ENCODE measurements at places on chromosomes 2 and 18. TPM values are rescaled to one million over a fixed set of nuclear protein-coding genes. Genes with fewer than 3 reads are reported as not detected.

- no peak overlapping the region for H3K27ac ChIP-seq
- DNase-seq, result no peak
- H3K36me3 ChIP-seq, result no peaks in the 10 kb centered on the region
- H3K27me3 ChIP-seq, result peaks cover 97% of the 10 kb centered on the region
Observed at GRCh38 chr2:236165842-236166795, 2.1 kb downstream of the GBX2 start.

The DIPK1C gene
- 0.16 TPM for total RNA-seq

DNA sequence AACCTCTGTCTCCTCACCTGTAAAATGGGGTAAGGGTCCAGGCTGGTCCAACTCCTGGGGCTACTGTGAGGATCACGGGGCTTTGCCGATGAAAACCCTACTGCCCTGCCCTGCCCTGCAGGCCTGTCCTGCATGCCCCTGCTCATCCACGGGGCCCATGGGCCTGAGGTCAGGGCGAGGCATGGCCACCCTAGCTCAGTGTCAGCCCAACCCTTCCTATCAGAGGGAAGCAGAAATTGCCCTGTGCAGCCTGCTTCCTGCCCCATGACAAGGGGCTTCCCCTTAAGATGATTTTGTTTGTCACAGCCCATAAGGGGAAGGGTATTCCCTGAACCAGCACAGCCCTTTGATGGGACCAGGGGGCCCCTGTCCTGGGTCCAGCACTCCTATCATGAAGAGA lies 353.6 kb upstream of the ID2 start:
- H3K27me3 ChIP-seq, result no peaks in the 10 kb centered on the region
- H3K27ac ChIP-seq, result no peak overlapping the region
- H3K36me3 ChIP-seq, result no peaks in the 10 kb centered on the region
- no peaks in the 10 kb centered on the region for H3K4me1 ChIP-seq

The CROCC2 gene
- not detected for total RNA-seq

The MC2R gene
- total RNA-seq, result not detected

DNA sequence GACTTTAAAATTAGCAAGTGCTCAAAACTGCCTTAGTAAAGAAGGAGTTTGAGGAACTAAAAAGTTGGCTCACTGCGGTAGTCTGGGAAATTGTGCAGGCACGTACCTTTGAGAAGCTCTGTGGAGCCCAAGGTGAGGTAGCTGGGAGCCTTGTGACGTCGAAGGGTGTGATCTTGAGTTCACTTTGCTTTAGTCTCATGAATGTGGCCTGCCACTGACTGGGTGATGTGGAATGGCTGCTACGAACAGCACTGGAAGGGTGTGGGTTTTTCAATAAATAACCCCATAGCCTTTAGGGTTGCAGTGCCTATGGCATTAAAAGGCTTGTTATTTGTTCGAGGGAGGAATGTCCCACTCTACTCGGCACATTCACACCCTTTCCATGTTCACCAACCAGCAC lies 312.3 kb downstream of the PRKCE start:
- H3K4me3 ChIP-seq, result no peak overlapping the region
- H3K27ac ChIP-seq, result peak overlapping the region; percentile 62
- H3K4me1 ChIP-seq, result no peaks in the 10 kb centered on the region
- no peaks in the 10 kb centered on the region for H3K36me3 ChIP-seq
- no peak for DNase-seq

DNA sequence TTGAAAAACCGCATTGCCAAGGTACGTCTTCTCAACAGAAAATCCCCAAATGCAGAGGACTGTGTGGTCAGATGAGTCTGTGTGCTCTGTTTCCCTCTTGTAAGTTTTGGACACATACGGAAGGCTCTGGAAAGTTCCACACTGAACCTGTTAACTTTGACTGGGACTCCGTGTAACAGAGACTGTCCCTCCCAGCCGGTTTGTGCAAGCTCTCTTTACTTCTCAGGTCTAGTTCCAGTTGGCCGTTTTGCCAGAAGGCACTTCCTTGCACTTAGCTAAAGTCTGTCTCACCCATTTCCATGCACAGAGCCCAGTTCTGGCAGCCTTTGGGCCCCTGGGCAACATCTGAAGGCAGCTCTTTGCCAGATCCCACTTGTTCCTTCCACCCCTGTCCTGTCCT lies 22.0 kb downstream of the EFHD1 start:
- H3K4me1 ChIP-seq, result peaks cover 3% of the 10 kb centered on the region
- H3K27me3 ChIP-seq, result no peaks in the 10 kb centered on the region
- peak; percentile 75 for DNase-seq
- peak overlapping the region; percentile 72 for H3K27ac ChIP-seq
- H3K4me3 ChIP-seq, result no peak overlapping the region
- H3K36me3 ChIP-seq, result no peaks in the 10 kb centered on the region

- H3K36me3 ChIP-seq, result no peaks in the 10 kb centered on the region
- no peak for DNase-seq
- no peak overlapping the region for H3K4me3 ChIP-seq
- H3K27me3 ChIP-seq, result no peaks in the 10 kb centered on the region
- no peaks in the 10 kb centered on the region for H3K4me1 ChIP-seq
Observed at GRCh38 chr2:149562324-149562723, 25.3 kb downstream of the MMADHC start.

GRCh38 chr2:136718273-136718672 lies 47.1 kb upstream of the THSD7B start:
- H3K4me1 ChIP-seq, result no peaks in the 10 kb centered on the region
- DNase-seq, result no peak
- no peaks in the 10 kb centered on the region for H3K27me3 ChIP-seq
- no peaks in the 10 kb centered on the region for H3K36me3 ChIP-seq
- H3K4me3 ChIP-seq, result no peak overlapping the region
- no peak overlapping the region for H3K27ac ChIP-seq

The DSG1 gene
- 22.2 TPM for total RNA-seq

DNA sequence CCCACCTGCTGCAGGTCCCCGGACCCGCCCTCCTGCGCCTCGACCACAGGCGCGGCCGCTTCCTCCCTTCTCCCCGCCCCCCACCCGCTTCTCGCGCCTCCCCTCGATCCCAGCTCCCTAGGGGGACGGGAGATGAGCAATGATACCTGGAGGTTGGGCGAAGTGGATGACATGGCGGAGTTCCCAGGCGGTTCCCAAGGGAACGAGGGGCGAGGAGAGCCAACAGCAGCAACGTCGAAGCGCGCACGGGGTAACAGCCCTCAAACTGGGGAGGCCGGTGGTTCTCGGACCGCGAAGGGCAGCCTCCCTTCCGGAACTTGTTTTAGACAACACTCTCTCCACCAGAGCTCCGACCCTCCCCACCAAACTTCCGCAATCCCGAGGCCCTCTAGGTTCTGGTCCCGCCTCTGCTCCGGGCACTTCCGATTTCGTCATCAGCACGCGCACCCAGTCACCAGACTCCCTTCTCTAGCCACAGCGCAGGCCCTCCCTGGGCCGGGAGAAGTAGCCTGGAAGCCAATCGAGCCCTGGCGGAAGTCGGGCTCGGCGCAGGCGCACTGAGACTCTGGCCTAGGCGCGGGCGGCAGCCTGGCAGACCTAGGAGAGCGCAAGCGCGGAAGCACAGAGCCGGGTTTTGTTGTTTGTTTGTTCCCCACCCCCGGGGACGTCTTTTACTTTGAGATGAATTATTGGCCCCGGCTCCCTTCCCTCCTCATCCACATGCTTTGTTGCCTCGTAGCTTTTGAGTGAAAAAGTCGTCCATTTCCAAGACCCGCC lies at the start of gene VPS4B:
VPS4B (minus strand) TSS at position 390 of the 777 bp plus-strand sequence; CDS start at position 173, 217 bp downstream.
- peak within 1 kb of the TSS; percentile 97 for H3K27ac ChIP-seq
- no peaks in the 10 kb centered on the region for H3K4me1 ChIP-seq
- no peaks in the 10 kb centered on the region for H3K36me3 ChIP-seq
- H3K27me3 ChIP-seq, result no peaks in the 10 kb centered on the region
- peak; percentile 99 for DNase-seq

DNA sequence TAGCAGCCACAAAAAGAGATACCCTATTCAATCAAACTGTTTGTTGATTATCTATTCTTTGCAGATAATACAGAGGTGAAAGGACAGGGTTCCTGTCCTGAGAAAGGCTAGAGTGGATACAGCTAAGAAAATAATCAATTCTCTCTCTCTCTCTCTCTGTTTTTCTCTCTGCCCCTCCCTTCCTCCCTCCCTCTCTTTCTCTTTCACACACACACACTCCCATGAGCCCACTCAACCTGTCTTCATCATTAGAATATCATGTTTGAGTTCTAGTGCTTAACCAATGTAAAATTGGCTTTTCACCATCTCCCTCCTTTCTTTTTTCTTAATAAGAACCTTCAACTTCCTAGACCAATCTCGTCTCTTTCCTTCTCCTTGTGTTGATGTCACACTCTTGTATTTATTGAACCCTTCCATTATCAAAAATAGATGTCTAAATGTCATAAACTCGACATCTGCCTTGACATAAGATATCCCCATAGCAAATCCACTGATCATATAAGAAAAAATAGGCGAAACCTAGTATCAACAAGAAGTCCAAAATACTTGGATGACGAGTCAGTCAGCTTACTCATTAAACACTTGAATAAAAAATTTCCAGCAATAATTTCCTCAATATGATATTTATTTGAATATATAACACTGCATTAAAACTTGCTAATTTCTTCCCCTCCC lies 42.8 kb upstream of the CYTIP start:
- H3K27ac ChIP-seq, result no peak overlapping the region
- no peaks in the 10 kb centered on the region for H3K27me3 ChIP-seq
- no peak overlapping the region for H3K4me3 ChIP-seq
- no peaks in the 10 kb centered on the region for H3K36me3 ChIP-seq
- H3K4me1 ChIP-seq, result no peaks in the 10 kb centered on the region
- no peak for DNase-seq

GRCh38 chr18:47888156-47888555 lies 42.3 kb downstream of the SMAD2 start:
- no peaks in the 10 kb centered on the region for H3K27me3 ChIP-seq
- no peak overlapping the region for H3K27ac ChIP-seq
- no peaks in the 10 kb centered on the region for H3K4me1 ChIP-seq
- DNase-seq, result no peak

- H3K27me3 ChIP-seq, result no peaks in the 10 kb centered on the region
- H3K4me1 ChIP-seq, result no peaks in the 10 kb centered on the region
- no peaks in the 10 kb centered on the region for H3K36me3 ChIP-seq
- no peak overlapping the region for H3K4me3 ChIP-seq
Observed at GRCh38 chr2:22600999-22601398, 784.0 kb upstream of the KLHL29 start.

GRCh38 chr2:232126301-232127099 lies 165.0 kb downstream of the DIS3L2 start:
- DNase-seq, result no peak
- no peaks in the 10 kb centered on the region for H3K4me1 ChIP-seq
- no peaks in the 10 kb centered on the region for H3K27me3 ChIP-seq
- no peak overlapping the region for H3K27ac ChIP-seq
- no peaks in the 10 kb centered on the region for H3K36me3 ChIP-seq
- H3K4me3 ChIP-seq, result no peak overlapping the region

The NMUR1 gene
- 3.8 TPM for total RNA-seq

The ASPRV1 gene
- total RNA-seq, result 1.8 TPM

The NCKAP1 gene
- total RNA-seq, result 122 TPM

DNA sequence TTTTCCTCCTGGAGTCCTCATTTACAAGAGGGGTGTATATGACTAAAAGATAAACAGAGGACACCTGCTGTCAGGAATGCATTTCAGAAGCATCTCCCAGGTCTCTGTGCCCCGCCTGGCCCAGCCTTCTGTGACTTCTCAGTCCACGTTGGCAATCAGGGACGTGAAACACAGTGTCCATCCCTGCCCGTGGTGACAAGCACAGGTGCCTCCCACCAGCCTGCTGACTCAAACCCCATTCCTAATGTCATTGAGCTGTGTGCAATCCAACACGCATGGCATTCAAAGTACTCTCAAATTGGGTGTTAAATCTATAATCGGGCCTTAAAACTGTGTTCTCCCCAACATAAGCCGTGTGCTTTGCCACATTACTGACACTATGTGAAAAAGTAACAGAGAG lies 343.2 kb downstream of the EIPR1 start:
- H3K4me3 ChIP-seq, result no peak overlapping the region
- no peak for DNase-seq
- H3K4me1 ChIP-seq, result no peaks in the 10 kb centered on the region
- no peaks in the 10 kb centered on the region for H3K27me3 ChIP-seq
- no peak overlapping the region for H3K27ac ChIP-seq

- H3K27me3 ChIP-seq, result no peaks in the 10 kb centered on the region
- DNase-seq, result no peak
- H3K36me3 ChIP-seq, result no peaks in the 10 kb centered on the region
Observed at GRCh38 chr18:44409071-44409470, 271.6 kb upstream of the SETBP1 start.

DNA sequence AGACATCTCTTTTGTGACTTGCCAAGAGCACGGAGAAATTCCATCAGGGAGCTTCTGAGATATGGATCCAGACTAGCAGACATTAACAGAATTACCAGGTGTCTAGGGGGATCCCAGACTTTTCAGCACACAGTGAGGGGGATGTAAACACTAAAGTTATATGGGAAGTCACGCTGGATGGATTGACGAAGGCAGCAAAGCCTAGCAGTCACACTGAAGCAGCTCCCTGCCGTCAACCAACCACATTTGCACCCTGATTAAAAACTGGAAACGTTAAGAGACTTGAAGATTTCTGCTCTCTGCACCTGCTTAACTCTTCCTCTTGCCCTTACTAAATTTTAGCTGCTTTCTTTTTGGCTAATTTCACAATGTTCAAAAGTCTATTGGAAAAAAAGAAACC lies 62.5 kb upstream of the BCL2L11 start:
- H3K4me3 ChIP-seq, result no peak overlapping the region
- no peaks in the 10 kb centered on the region for H3K36me3 ChIP-seq

- no peak overlapping the region for H3K27ac ChIP-seq
- no peak for DNase-seq
- H3K27me3 ChIP-seq, result no peaks in the 10 kb centered on the region
- no peaks in the 10 kb centered on the region for H3K36me3 ChIP-seq
- H3K4me3 ChIP-seq, result no peak overlapping the region
- H3K4me1 ChIP-seq, result no peaks in the 10 kb centered on the region
Observed at GRCh38 chr18:28855524-28855923, 678.6 kb upstream of the CDH2 start.

DNA sequence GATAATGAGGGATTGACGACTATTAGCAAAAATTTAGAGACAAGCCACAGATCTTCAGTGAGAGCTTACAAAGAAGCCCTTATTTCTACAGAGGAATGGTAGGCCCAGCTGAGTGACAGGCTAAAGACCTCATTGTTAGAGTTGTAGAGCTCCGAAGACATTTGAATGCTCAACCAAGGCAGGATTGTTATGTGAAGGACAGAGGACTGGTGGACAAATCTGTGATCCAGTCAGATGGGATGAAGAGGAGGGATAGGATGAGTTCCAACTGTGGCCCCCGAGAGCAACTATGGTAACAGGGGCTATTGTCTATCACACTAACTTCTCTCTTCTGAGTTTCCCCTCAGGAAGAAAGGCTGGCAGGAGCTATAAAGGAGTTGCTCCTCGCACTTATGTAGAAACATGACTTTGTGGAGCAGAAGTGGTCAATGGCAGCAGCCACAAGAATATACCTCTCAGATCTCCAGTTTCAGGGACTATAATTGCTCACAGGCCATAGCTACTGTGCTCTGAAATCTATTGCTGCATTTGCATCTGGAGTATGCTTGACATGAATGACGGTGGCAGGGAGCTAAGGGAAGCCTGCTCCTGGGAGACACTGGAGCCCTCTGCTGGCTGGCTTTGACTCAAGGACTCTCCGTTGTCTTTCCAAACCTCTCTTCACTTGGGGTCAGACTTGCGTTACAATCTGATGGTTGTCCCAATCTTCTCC lies 50.3 kb upstream of the GREB1L start:
- DNase-seq, result no peak
- H3K27ac ChIP-seq, result no peak overlapping the region
- no peaks in the 10 kb centered on the region for H3K27me3 ChIP-seq
- H3K4me3 ChIP-seq, result no peak overlapping the region
- no peaks in the 10 kb centered on the region for H3K36me3 ChIP-seq

The CPLX4 gene
- total RNA-seq, result not detected

The GLI2 gene
- 0.96 TPM for total RNA-seq

Measured in breast epithelium (tissue), 4 donors.